ENCODE measurements at places on chromosomes 2 and 18. TPM values are rescaled to one million over a fixed set of nuclear protein-coding genes. Genes with fewer than 3 reads are reported as not detected.

DNA sequence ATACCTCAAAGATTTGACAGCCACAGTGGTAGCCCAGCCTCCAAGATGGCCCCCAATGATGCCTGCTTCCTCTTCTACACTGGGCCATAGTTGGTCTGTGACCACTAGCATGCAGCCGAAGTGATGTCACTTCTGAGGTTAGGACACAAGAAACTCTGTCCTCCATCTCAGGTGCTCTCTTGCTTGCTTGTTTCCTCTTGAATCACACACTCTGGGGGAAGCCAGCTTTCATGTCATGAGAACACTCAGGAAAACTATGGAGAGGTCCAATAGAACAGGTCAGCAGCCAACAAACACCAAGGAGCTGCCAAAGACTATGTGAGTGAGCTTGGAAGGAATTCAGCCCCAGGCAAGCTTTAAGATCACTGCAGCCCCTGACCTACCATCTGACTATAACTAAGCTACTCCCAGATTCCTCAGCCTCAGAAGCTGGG is 3.3 kb upstream of the ADAM17 start:
- no peak for DNase-seq

DNA sequence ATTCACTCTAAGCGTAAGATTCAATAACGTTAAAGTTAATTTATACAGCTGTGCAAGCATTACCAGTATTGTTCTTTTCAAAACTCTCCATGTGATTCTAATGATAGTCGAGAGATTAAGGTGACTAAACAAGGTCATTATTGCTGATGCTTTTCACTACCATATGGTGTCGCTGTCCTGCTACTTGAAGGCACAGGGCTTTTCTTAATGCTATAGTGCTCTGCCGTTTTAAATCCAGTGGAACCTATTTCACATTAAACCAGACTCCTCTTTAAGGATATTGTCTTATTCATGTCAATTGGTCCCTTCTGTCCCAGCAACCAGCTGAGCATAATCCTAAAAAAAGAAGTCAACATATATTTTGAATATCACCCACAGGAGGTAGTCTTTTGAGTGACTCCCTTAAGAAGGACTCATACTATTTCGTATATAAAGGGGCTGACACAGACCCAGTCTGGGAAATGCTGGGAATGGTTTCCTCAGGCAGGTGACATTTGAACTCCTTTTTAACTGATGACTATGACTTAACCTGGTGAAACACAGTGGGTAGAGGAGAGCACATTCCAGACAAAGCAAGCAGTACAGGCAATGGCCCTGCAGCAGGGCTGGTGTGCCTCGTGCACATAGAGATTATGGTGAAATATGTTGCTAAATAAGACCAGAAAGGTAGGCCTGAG is 53.9 kb upstream of the CYTIP start:
- DNase-seq, result peak; percentile 38

DNA sequence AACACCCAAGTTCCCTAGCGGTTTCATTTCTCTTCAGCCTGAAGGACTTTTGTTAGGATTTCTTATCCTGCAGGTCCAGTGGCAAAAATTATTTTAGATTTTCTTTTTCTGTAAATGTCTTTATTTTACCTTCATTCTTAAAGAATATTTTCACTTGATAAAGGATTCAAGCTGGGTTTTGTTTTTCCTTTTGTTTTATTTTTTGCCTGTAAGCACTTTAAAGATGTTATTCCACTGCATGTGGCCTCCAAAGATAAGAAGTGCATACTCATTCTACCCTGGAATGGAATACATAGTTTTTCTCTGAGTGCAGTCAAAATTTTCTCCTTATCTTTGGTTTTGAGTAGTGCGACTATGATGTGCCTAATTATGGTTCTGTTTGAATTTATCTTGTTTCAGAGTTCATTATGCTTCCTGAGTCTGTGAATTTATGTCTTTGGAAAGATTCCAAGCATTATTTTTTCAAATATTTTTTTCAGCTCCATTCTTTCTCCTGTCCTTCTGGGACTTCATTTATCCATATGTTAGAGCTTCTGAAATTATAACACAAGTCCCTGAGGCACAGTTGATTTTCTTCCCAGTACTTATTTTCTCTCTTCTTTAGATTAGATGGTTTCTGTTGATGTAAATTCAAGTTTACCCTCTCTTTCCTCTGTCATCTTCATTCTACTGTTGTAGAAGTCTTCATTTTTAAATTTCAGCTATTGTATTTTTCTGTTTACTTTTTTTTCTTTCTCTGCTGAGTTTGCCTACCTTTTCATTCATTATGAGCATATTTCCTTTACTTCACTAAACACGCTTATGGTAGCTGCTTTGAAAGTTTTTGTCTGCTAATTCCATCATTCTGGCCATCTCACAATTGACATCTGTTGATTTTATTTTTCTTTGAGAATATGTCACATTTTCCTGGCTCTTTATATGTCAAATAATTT is 69.6 kb downstream of the MAPRE2 start:
- no peak for DNase-seq

DNA sequence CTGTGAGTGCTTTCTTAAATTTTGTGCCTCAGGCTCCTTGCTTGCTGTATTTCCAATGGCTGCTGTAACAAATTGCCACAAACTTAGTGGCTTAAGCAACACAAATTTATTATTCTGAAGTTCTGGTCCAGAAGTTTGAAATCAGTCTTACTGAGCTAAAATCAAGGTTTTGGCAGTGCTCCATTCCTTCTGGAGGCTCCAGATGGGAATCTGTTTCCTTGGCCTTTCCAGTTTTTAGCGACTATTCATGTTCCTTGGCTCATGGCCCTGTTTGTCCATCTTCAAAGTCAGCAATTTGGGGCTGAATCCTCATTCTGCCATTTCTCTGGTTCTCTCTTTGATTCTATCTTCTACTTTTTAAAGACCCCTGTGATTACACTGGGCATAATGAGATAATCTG is 31.8 kb downstream of the STRADB start:
- DNase-seq, result no peak

DNA sequence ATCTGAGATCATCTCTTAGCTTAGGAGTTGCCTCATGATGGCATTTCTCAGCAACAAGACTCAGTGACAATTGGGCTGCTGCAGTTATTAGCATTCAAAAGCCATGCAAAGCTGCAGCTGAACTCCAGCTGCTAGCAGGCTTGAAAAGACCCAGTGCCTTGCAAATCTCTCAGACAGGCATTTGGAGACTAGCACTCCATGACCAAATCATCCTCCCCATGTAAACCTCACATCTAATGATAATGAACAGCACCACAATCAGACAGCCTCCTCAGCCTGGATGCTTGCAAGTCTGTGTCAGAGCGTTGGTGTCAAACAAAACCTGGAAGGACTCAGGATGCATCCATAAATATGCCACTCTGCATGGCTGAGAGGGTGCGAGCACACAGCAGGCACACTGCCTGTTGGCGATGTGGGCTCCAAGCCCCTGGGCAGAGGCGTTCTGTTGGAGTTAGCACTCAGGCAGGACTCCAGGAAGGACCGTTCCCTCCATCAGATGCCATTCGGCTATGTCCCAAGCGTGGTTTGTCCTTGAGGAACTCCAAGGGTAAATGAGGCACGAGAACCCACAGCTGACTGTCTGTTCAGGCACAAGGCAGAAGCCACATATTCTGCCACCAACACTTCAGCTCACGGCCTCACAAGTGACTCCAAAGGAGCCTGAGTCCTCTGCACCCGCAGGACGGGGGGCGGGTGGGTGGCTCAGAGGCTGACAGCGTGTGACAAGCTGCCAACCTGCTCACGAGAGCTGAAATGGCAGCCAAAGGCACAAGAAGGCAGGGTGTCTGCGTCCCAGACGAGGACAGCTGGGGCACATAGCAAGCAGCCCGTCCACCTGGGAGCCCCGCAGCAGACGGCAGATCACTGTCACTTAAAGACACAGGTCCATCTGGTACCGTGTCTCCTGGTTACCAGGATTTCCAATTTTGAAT is 183.8 kb downstream of the MYT1L start:
- no peak for DNase-seq

GRCh38 chr2:164881524-164881923 is 39.9 kb upstream of the COBLL1 start:
- no peak for DNase-seq

- DNase-seq, result no peak
These were observed 685.1 kb downstream of the NRXN1 start for GRCh38 chr2:50346629-50347357.

- no peak for DNase-seq
These were observed 122.8 kb upstream of the UXS1 start for GRCh38 chr2:106316915-106317314.

- no peak for DNase-seq
These were observed 87.3 kb upstream of the RMDN2 start for GRCh38 chr2:37837628-37838328.

DNA sequence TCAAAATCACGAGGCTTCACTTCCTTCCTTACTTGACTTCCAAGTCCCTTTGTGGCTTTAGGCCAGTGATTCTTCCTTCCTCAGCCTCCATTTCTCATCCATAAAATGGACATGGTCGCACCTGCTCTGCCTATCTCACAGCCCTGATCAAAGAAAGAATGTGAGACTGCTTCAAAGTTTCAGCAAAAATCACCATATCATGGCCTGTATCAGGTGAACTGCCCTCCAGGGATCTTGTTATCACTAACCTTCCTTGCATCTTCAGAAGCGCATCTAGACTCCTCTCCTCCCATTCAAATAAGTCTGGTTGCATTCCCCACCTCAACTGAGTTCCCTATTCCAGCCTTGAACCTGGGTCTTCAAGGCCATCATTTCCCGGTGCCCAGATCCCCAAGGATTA is 96.5 kb downstream of the TTC32 start:
- DNase-seq, result no peak

DNA sequence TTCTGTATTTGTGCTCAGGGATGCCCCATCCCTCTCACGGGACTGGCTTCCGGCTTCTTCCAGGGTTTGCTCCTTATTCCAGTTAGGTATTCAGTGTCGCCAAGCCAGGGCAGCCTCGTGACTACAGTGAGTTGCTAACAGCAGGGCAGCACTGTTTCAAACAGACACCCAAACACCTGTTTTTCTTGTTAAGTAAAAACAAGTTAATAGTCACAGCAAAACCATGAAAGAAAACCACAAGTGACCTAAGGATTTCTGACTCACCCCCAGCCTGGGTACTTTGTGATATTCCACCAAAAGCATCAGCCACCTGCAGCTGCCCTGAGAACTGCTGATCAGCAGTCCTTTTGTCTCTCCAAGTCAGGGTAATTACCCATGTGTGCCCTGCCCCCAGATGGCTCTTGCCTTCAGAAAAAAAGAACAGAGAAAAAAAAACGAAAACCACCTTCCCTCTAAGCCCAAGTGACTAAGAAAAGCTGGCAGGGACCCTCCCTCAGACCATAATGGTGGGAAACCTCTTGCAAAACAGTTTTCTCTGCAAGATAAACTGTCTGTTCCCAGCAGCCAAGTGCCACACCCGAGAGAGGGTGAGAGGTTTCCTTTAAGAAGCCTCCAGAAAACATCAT is 178.2 kb downstream of the ANAPC1 start:
- no peak for DNase-seq

GRCh38 chr2:234172066-234172465 is 121.6 kb downstream of the SPP2 start:
- no peak for DNase-seq

UGT1A9 gene
- not detected for polyA plus RNA-seq

BOK gene
- not detected for polyA plus RNA-seq

MEP1B gene
- not detected for polyA plus RNA-seq

LRRTM4 gene
- not detected for polyA plus RNA-seq

CXCR1 gene
- polyA plus RNA-seq, result not detected

ITPRIPL1 gene
- 1.6 TPM for polyA plus RNA-seq

CCDC74A gene
- polyA plus RNA-seq, result not detected

ALPP gene
- polyA plus RNA-seq, result not detected

Measured in naive B cell (primary cell).